ENCODE measurements at places on chromosomes 2 and 18.

- DNase-seq, result peak; percentile 51
Measured at GRCh38 chr18:13375302-13376255, 157.0 kb downstream of the LDLRAD4 start.

DNA sequence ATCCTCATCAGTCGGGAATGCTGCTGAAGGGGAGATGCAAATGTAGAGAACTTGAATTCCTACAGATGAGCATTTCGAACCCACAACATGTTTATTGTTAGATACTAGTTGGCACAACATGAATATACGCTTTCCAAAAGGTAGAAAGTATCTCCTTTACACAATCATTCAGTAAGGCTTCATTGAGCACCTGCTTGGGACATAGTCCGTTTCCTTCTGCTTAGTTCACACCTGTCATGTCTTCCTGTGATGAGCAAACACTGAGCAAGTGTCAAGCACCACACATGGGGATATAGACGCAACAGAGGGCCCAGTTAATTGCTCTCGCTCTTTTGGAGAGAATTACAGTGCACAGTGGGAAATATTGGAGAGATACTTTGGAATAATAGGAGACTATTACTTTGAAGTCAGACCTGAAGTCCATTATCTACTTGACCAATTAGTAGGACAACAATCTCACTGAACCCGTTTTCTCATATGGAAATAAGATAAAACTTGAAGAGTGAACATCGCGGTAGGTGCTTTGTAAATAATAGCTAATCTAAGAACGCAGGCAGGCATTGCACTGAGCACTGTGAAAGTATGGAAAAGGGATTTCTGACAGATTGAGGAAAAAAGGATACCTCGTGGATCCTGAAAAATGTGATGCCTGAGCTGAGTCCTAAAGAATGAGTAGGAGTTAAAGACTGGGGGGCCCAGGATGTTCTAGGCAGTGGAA lies 1.2 kb downstream of the CPSF3 start:
- no peak for DNase-seq

GRCh38 chr2:3044587-3045317 lies 332.9 kb downstream of the EIPR1 start:
- DNase-seq, result no peak

GRCh38 chr18:9779630-9780029 lies 71.5 kb downstream of the RAB31 start:
- no peak for DNase-seq

DNA sequence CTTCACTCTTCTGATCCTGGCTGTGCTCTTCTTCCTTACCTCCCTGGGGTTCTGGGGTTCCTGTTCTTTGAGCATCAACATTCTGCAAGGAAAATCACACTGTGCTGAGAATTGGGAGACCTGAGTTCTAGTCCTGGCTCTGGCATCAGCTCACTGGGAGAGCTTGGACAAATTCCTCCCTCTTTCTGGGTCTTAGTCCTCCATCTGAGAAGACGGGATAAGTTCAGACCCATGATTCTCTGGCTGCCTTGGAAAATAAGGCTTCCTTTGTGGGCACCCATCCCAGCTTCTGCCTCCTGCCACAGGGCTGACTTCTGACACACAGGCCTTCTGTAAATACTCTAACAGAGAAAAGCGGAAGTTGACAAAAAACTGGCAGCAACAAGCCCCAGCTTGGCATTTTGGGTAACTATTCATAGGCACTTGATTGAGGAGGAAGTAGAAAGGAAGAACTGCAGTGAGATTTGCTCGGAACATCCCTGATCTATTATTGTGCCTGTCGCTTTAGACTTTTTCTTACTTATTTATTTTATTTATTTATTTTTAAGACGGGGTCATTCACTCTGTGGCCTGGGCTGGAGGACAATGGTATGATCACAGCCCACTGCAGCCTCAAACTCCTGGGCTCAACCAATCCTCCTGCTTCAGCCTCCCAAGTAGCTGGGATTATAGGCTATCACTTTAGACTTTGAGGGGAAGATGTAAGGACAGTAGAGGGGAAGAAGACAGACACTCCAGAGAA lies 7.9 kb downstream of the PCBP1 start:
- no peak for DNase-seq

DNA sequence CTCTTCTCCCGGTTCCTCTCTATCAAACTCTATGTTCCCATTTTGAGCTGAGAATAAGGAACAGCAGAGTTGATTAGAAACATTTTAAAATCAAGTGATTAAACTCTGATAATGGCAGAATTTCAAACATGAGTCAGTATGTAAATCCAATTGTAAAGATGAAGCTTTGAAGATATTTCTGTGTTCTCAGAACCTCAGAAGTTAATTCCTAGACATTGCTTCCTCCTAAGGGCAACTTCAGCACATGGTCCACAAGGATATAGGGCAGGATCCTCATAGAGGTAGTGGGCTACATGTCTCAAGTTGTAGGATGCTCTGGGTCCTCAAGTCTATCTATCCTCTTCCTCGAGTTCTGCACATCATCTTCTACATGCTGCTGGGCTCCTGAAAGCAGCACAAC lies 46.3 kb downstream of the QPCT start:
- no peak for DNase-seq

- DNase-seq, result no peak
Measured at GRCh38 chr2:205924676-205925075, 161.3 kb downstream of the INO80D start.

GRCh38 chr2:170817093-170818035 lies 677 bp downstream of the GAD1 start:
- peak; percentile 37 for DNase-seq

GRCh38 chr18:2911533-2911932 lies 64.7 kb downstream of the EMILIN2 start:
- DNase-seq, result no peak

DNA sequence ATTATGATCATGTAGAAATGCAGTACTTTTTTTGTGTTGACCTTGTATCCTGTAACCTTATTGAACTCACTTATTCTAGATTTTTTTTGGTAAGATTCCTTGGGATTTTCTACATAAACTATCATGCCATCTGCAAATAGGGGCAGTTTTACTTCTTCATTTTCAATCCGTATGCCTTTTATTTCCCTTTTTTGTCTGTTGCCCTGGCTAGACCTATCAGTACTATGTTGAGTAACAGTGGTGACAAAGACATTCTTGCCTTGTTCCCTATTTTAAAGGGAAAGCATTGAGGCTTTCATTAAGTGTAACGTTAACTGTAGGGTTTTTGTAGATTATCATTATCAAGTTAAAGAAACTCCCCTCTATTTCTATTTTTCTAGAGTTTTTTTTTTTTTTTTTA lies 92.3 kb downstream of the LYPD1 start:
- DNase-seq, result no peak

DNA sequence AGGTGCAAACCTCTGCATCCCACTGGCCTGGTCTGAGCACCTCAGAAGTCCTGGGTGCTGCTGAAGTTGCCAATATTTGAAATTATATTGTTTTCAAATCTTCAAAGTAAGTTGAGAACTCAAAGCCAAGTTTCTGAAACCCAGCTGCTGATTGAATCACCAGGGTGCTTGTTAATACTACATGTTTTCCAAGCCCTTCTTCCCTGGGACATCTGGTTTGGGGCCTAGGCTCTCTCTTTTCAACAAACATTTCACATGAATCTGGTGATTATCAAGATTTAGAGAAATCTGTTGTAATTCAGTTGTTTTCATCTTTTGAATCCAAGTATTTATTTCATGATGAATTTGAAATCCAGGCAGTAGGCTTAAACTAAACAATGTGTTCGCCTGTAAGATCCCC lies 24.4 kb downstream of the MLPH start:
- DNase-seq, result no peak

GRCh38 chr2:120358734-120359465 lies 13.0 kb downstream of the INHBB start:
- no peak for DNase-seq

DNA sequence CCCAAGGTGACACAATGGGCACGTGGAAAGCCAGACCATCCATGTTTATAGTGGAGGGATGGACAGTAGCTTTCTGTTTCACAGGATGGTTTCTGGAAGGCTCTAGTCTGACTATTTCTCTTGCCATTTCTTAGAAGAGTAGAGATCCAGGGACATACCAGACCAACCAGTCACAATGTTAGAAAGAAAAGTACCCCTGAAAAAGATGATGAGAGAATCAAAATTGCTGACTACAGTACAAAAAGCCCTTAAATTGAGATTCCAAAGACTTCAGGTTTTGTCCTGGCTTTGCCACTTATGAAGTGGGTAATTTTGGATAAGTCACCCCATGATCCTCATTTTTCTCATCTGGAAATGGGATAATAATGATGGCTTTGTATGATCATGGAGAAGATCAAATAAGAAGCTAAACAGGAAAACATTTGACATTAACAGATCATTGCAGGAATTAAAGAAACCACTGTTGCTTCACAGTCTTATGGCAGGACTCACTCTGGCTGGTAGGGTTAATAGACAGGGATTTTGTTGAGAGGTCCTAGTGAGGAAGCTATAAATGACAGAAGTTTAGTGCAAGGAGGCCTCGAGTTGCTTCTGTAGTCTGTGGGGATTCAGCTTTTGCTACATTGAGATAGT lies 386.0 kb downstream of the IRS1 start:
- DNase-seq, result no peak

DNA sequence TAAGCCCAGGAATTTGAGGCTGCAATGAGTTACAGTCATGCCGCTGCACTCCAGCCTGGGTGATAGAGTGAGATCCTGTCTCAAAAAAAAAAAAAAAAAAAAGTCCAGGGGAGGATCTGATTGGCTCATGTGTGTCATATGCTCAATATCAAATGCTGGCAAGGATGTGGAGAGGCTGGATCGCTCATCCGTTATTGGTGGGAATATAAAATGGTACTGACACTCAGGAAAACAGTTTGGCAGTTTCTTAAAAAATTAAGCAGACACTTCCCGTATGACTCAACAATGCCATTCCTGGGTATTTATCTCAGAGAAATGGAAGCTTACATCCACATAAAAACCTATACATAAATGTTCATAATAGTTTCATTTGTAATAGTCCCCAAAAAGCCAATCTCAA lies 68.9 kb downstream of the MEX3C start:
- DNase-seq, result no peak

DNA sequence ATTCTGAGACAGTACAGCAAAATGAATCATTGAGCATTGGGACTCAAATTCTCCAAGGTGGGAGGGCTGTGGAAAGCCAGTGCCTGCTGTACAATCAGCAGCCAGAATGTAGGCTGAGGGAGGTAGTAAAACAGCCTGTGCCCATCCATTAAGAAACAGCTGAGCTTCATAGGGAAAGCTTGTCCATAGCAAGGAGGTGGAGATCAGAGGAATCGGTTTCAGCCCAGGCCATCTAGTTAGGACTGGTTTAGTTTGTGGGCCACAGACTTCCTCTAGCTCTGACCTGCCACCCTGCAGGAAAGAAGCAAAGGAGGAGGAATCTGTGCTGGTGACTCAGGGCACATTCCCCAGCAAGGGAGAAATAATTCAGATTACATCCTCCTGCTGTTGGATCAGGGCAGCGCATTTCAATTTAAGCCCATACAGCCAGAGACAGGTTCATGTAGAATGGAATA lies 333.4 kb downstream of the SETBP1 start:
- DNase-seq, result peak; percentile 15

DNA sequence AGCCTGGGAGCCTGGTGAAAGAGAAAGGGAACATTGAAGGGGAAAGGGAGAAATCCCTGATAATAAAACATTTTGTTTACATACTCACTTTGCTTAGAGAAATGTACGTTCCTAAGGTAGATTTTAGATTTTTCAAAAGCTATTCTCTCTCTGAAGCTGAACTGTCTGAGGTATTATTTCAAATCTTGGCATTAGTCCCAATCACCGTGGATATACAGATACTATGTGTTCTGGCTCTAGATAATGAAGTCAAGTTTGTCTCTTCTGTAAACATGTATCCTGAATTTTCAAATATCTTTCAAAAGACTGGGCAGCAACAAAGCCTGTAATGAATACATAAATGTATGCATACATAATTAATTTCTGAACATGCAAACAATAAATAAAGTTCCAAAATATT lies 1104.2 kb upstream of the FAM98A start:
- no peak for DNase-seq

- DNase-seq, result no peak
Measured at GRCh38 chr2:96116424-96116878, at the start of gene ADRA2B. ADRA2B (minus strand) TSS chr2:96116571; CDS start chr2:96116149, 422 bp downstream.

GRCh38 chr2:103823847-103824246 lies 1030.1 kb upstream of the POU3F3 start:
- no peak for DNase-seq

- DNase-seq, result no peak
Measured at GRCh38 chr2:19900931-19901441, 797 bp downstream of the TTC32 start.

DNA sequence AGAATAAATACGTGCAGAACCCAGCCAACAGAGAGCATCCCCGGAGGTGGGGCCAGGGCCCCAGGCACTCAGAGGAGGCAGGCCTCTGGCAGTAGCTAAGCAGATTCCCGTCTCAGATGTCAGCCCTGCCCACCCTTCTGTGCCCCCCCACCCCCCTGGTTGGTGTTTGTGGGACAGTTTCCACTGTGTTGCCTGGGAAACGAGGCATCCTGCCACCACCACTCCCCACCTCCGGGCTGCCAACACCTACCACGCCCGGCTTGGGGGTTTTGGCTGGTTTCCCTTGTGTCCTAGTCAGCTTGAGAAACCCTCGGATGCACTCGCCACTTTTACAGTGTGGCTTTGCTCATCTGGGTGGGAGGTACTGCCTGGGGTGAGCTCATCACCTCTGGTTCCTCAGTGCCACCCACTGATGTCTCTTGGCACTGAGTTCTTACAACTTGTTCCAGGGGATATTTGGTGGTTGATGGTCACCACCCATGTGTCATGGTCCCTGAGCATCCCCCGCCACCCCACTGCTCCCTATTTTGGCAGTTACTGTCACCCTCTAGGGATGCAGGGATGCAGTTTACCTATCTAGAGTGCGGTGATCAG lies 72.4 kb upstream of the YWHAQ start:
- DNase-seq, result peak; percentile 88

GRCh38 chr2:237066396-237066795 lies 19.3 kb upstream of the COPS8 start:
- no peak for DNase-seq

DNA sequence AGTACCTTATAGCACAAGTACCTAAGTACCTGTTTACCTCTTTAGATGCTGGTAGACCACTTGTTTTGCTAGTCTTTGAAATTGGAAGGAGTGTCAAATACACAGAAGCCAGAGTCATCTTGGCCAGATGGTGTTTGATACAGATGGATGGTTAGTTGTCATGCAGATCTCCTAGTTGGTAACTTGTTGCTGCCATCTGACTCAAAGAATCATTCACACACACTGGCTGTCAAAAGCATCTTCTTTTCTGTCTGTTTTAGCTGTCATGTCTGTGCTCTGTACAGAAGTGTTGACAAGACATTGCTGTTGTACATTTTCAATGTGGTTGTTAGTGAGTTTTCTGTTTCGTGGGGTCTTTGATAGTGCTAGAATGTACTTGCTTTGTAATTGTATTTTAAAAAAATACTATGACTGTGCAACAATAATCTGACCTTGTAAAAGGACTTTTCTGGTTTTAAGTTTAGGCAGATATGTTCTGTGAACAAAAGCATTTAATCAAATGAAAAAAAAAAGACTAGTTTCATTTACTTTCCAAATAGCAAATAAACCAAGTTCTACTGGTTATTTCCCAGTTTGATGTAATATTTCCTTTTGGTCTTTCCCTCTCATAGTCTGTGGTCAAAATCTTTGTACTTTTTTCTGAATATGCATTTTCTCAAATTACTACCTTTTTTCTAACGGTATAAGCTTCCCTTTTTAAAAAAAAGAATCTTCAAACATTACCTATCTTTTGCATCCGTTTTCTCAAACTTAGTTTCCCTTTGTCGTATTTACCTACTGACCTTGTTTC lies 39.9 kb downstream of the TANK start:
- DNase-seq, result no peak

- no peak for DNase-seq
Measured at GRCh38 chr2:55133467-55134315, 83.4 kb upstream of the RTN4 start.

- no peak for DNase-seq
Measured at GRCh38 chr2:65393743-65394422, 38.5 kb downstream of the SPRED2 start.
